G401 (cell line): ENCODE measurements at places on chromosomes 7 and 10.

GRCh38 chr10:66964946-66965345, 39.1 kb downstream of the LRRTM3 start:
- peak; percentile 88 for DNase-seq

DNA sequence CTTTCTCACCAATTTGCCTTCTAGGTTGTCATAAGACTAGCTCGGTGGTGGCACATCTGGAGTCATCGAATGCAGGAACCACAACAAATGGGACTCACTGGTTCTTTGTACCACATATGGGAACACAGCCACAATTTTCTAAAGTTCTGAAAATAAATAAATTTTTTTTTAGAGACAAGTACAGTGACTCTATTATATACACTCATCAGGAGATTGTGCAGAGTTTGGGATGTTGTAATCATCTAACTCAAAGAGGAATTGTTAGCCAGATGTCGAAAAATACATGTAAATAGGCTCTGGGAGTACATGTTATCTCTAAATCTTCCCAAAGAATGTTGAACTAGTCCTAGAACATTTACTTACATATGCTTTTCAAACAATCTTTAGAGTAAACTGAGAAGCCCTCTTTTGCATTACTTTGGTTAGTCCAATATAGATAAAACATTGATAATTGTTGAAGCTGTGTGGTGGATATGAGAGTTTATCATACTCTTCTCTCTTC, 19.6 kb upstream of the SEPTIN7 start:
- DNase-seq: no peak

DNA sequence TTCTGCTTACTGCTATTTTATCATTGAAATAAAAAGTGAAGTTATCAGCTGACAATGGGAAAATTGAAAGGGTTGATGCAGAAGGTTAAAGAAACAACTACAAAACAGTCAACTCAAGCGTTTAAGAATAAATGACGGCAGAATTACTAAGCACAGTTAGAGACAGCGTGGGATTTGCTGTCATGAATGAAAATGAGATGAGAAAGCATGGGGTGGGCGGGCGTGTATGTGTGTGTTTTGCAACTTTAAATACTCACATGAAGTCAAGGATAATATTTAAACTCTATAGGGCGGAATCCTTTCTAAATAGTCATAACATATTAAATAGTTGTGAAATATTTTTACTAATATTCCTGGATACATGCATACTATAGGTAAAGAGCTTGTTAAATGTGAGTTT, 450.8 kb downstream of the ETV1 start:
- no peak for DNase-seq

GRCh38 chr7:1807821-1808600, 137.9 kb downstream of the ELFN1 start:
- no peak for DNase-seq

GRCh38 chr10:12503311-12503710, 154.0 kb downstream of the CAMK1D start:
- DNase-seq: no peak
